Esophagus squamous epithelium (tissue), 5 donors: ENCODE measurements at places on chromosomes 2 and 18. TPM values are rescaled to one million over a fixed set of nuclear protein-coding genes. Genes with fewer than 3 reads are reported as not detected.

GRCh38 chr2:176035013-176035691 lies 33.1 kb upstream of the LNPK start:
- no peaks in the 10 kb centered on the region for H3K4me1 ChIP-seq
- no peak for DNase-seq
- no peaks in the 10 kb centered on the region for H3K36me3 ChIP-seq
- H3K27me3 ChIP-seq: peaks cover 23% of the 10 kb centered on the region

HNRNPLL gene
- 38.1 TPM for total RNA-seq

GRCh38 chr2:140454717-140455116 lies 1674.5 kb upstream of the NXPH2 start:
- no peaks in the 10 kb centered on the region for H3K4me1 ChIP-seq
- no peak overlapping the region for H3K27ac ChIP-seq
- no peaks in the 10 kb centered on the region for H3K36me3 ChIP-seq
- DNase-seq: no peak
- no peaks in the 10 kb centered on the region for H3K27me3 ChIP-seq

ICA1L gene
- total RNA-seq: 8.0 TPM

- no peaks in the 10 kb centered on the region for H3K27me3 ChIP-seq
- DNase-seq: no peak
- no peaks in the 10 kb centered on the region for H3K4me1 ChIP-seq
- H3K4me3 ChIP-seq: no peak overlapping the region
- no peak overlapping the region for H3K27ac ChIP-seq
- no peaks in the 10 kb centered on the region for H3K36me3 ChIP-seq
Observed at GRCh38 chr2:10135296-10136089, 13.0 kb downstream of the RRM2 start.

- H3K36me3 ChIP-seq: no peaks in the 10 kb centered on the region
- no peak for DNase-seq
- no peaks in the 10 kb centered on the region for H3K27me3 ChIP-seq
- no peak overlapping the region for H3K4me3 ChIP-seq
Observed at GRCh38 chr2:133167990-133168389, 400.3 kb downstream of the NCKAP5 start.

TNFRSF11A gene
- total RNA-seq: 3.5 TPM

GRCh38 chr2:62661263-62661635 lies 44.3 kb upstream of the EHBP1 start:
- no peak for DNase-seq
- peaks cover 81% of the 10 kb centered on the region for H3K4me1 ChIP-seq
- H3K36me3 ChIP-seq: no peaks in the 10 kb centered on the region
- peak overlapping the region; percentile 55 for H3K27ac ChIP-seq
- no peaks in the 10 kb centered on the region for H3K27me3 ChIP-seq

- no peak for DNase-seq
- no peaks in the 10 kb centered on the region for H3K36me3 ChIP-seq
- no peak overlapping the region for H3K4me3 ChIP-seq
- H3K27me3 ChIP-seq: no peaks in the 10 kb centered on the region
Observed at GRCh38 chr2:177298191-177298590, 33.7 kb upstream of the NFE2L2 start.

KDSR gene
- 20.8 TPM for total RNA-seq

- H3K4me3 ChIP-seq: peak overlapping the region; percentile 29
- H3K36me3 ChIP-seq: no peaks in the 10 kb centered on the region
- H3K27ac ChIP-seq: peak overlapping the region; percentile 85
- DNase-seq: no peak
- H3K27me3 ChIP-seq: no peaks in the 10 kb centered on the region
- peaks cover 25% of the 10 kb centered on the region for H3K4me1 ChIP-seq
Observed at GRCh38 chr2:11830708-11831301, 84.4 kb downstream of the LPIN1 start.

- peaks cover 29% of the 10 kb centered on the region for H3K4me1 ChIP-seq
- H3K4me3 ChIP-seq: no peak overlapping the region
- peaks cover 68% of the 10 kb centered on the region for H3K27me3 ChIP-seq
- H3K27ac ChIP-seq: no peak overlapping the region
- DNase-seq: no peak
Observed at GRCh38 chr2:120469426-120469825, 123.5 kb downstream of the INHBB start.

DNA sequence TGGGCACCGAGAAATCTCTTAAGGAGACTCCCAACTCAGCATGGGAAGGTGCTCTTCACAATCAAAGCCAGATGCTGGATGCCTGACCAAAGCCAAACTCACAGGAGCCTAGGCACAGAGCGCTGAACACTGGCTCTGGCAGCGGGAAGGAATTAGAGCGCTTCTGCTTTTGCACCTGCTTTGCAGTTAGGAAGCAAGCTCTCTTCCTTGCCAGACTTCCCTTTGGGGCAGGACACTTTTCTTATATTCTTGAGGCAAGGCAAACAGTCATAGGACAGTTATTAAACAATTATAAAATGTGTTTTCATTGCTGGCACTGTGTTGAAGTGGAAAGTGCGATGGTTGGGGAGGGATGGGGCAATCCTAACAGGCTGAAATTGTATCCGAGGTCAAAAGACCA lies 79.6 kb upstream of the DNMT3A start:
- no peak for DNase-seq
- H3K27ac ChIP-seq: no peak overlapping the region
- no peaks in the 10 kb centered on the region for H3K36me3 ChIP-seq
- no peak overlapping the region for H3K4me3 ChIP-seq
- no peaks in the 10 kb centered on the region for H3K4me1 ChIP-seq

DNA sequence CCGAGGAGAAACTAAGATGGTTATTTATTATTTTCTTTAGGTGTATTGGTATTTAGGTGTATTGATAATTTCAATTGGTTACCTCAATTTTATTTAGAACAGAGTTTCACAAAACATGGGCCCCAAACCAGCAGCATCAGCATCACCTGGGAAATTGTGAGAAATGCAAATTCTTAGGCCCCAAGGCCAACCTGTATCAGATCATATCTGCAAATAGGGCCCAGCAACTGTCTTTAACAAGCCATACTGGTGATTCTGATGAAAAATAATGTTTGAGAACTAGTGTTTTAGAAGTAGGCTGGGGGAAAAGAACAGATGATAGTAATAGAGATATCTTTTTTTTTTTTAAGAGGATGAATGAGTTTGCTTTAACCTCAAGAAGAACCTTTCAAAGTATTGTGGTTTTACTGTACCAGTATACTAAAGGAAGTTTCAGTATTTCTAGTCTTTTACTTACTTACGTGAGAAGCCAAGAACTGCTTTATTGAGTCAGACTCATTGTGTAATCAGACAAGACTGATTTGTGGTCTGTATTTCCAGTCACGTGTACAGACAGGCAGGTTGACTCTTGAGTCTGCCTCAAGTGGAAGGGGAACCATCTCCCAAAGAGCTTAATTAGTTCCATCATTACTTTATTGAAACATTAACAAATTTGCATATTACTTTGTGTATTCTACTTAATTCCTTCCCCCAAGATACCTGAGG lies 60.4 kb upstream of the GAREM1 start:
- no peak overlapping the region for H3K4me3 ChIP-seq
- no peak overlapping the region for H3K27ac ChIP-seq
- H3K36me3 ChIP-seq: no peaks in the 10 kb centered on the region
- no peak for DNase-seq
- no peaks in the 10 kb centered on the region for H3K4me1 ChIP-seq

TUBB8B gene
- 5.8 TPM for total RNA-seq

VWA3B gene
- not detected for total RNA-seq

- H3K27ac ChIP-seq: no peak overlapping the region
- no peaks in the 10 kb centered on the region for H3K36me3 ChIP-seq
- no peak for DNase-seq
- no peak overlapping the region for H3K4me3 ChIP-seq
Observed at GRCh38 chr2:11118761-11119160, 36.5 kb upstream of the SLC66A3 start.

DNA sequence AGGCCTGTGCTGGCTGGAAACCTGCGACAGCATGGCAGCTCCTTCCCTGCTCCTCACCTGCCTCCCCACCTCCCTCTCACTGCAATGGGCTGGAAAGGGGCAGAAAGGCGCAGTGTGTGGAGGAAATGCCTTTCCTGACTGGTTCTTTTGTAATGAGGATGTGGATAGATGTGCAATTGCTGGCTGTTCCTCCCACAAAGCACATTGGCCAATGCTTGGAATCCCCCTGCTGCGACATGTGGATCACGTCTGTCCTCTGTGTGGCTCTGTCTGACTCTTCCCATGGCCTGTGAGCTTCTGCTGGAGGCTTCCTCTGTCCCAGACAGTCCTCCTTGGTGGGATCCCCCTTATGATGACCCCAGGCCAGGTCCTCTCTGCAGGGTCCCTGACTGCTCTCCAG lies 172.5 kb downstream of the NCK2 start:
- no peaks in the 10 kb centered on the region for H3K36me3 ChIP-seq
- no peak for DNase-seq
- no peaks in the 10 kb centered on the region for H3K27me3 ChIP-seq
- no peaks in the 10 kb centered on the region for H3K4me1 ChIP-seq
- no peak overlapping the region for H3K27ac ChIP-seq
- no peak overlapping the region for H3K4me3 ChIP-seq

DNA sequence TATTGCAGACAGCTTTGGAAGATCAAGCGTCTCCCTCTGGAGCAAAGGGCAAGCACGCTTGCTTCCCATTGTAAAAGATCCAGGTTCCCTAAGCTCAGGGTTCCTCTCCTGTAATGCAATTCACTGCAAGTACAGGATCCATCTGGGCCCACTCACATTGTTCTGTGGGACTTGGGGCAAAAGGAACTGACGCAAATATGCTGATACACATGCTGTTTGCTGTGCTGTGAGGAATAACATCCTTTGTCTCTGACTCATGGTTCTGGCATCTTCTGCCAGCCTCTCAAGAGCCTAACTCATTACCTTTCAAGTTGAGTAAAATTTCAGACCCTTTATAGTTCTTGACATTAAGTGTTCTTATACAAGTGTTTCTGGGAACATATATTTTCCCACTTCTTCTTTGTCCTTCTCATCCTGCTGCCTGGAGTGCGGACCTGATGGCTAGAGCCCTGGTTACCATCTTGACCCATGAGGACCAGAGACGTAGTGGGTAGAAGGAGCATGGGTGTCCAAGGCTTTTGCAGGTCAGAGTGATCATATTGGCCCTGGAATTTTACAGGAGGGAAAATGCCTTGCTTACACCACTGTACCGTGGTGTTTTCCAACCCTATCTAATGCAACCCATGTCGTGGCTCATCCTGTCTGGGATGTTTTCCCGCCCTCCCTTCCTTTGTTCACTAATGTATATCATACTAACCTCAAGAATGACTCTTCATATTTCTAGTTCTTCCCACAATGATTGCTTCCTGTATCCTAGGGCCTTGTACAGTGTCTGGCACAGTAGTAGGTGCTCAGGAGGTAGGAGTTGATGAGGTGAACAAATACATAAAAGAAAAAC lies 145.7 kb upstream of the GLI2 start:
- no peak overlapping the region for H3K4me3 ChIP-seq
- H3K27ac ChIP-seq: peak overlapping the region; percentile 21
- DNase-seq: no peak
- H3K36me3 ChIP-seq: no peaks in the 10 kb centered on the region

ZNF513 gene
- total RNA-seq: 13.2 TPM

CCDC74B gene
- 0.31 TPM for total RNA-seq

DNA sequence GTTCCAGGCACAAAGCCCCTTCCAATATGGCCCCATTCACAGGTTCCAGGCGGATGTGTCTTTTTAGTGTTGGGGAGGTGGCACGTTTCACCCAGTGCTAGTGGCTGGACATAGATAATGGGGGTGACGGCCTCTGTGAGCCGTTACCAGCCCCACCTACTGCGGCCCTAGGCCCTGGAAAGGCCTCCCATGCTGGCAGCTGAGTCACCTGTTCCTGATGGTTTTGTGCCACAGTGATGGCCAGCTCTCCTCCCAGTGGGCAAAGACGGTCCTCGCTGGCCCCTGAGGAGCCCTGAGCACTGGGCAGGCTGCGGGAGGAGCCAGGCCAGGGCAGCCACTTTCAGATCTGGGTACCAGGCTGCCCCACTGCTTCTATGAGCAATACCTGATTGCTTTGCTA lies 40.0 kb upstream of the GPC1 start:
- no peak for DNase-seq
- no peaks in the 10 kb centered on the region for H3K36me3 ChIP-seq
- no peaks in the 10 kb centered on the region for H3K27me3 ChIP-seq
- no peak overlapping the region for H3K27ac ChIP-seq
- no peak overlapping the region for H3K4me3 ChIP-seq

TAF4B gene
- total RNA-seq: 6.3 TPM

DNA sequence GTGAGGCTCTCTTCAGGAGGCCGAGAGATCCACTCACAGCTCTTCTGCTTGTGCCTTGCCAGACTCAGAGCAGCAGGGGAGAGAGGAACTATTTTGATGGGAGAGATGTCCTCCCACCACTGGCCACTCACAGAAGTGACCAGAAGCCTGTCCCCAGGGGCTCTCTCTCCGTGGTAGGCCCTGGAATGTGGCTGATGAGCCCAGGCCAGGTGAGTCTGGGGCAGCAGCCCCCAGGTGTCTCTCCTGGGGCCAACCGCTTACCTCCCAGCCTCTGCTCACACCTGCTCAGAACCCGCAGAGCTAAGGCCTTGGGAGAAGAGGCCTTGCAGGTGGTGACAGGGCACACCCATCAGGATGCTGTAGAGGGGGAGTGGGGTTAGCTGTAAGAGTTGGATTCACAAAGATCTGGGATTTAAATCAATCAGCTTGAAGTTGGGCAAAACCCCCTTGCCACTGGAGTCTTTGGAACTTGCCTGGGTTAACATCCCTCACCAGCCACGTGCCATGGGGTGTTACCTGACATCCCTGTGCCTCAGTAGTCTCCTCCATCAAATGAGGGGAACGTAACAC lies 29.1 kb upstream of the ASB18 start:
- H3K4me3 ChIP-seq: no peak overlapping the region
- H3K36me3 ChIP-seq: no peaks in the 10 kb centered on the region
- DNase-seq: no peak
- H3K27me3 ChIP-seq: no peaks in the 10 kb centered on the region

ILKAP gene
- 13.3 TPM for total RNA-seq

- no peak overlapping the region for H3K27ac ChIP-seq
- DNase-seq: no peak
- H3K4me3 ChIP-seq: no peak overlapping the region
Observed at GRCh38 chr18:67464499-67464898, 52.0 kb downstream of the DSEL start.

DNA sequence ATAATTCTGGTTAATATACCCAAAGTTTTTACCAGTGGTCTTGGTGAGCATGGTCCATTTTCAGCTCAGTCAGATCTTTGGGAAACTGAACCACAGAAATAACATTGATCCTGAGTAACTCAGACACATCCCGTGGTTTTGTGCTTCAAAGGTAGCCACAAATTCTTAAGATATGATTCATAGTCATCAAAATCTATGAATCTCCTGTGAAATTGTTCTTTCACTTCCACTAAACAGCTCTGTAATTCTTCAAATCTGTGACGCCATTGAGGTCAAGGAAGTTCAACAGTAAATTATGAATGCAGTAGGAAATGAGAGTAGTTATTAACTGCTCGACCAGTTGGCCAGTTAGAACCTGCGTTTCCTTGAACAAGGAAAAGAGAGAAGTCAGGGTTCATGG lies 147.3 kb downstream of the IRS1 start:
- H3K36me3 ChIP-seq: no peaks in the 10 kb centered on the region
- H3K27me3 ChIP-seq: no peaks in the 10 kb centered on the region
- DNase-seq: no peak
- peak overlapping the region; percentile 38 for H3K27ac ChIP-seq
